ENCODE measurements at places on chromosomes 7 and 10.
A peak's percentile ranks its signal among the peaks of the same experiment; 100 is the strongest.

DNA sequence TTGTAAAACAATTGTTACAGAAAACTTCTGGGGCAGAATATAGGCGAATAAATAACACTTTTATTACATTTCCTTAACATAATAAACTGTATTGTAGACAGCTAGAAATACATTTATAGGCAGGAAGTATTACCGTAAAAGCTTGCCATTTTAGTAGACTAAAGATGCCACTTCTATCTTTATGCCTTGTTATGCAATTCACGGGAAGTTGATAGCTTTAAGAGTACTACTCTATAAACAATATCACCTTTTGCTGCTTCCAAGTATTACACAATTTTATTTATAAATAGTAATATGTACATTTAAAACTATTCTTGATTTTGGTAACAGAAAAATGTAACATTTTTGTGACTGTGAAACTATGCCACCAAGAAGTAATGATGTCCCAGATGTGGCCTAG, 37.9 kb downstream of the PALS2 start:
- DNase-seq: no peak

- DNase-seq: no peak
These were observed 22.3 kb downstream of the HYAL4 start for GRCh38 chr7:123867225-123867624.

- DNase-seq: no peak
These were observed 100.3 kb downstream of the CTBP2 start for GRCh38 chr10:125060026-125060425.

DNA sequence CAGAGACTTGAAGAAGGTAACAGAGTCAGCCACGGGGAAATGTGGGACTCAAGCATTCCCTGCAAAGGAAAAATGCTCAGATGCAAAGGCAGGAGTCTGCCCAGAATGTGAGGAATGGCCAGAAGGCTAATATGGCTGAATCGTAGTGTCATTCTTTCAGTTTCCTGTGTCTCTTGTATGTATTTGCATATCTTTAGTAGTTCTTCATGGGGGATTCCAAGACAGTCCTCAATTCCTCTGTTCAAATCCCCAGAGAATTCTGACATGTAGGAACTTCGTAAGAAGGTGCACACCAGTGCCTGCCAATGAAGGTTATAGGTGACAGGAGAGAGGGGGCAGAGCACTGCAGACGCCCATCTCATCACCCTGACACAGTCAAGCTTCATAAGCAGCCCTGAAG, 154.4 kb downstream of the CACNB2 start:
- no peak for DNase-seq

GRCh38 chr7:105685161-105685560, 103.9 kb upstream of the EFCAB10 start:
- no peak for DNase-seq

- no peak for DNase-seq
These were observed 88.0 kb upstream of the INSIG1 start for GRCh38 chr7:155209478-155210319.

DNA sequence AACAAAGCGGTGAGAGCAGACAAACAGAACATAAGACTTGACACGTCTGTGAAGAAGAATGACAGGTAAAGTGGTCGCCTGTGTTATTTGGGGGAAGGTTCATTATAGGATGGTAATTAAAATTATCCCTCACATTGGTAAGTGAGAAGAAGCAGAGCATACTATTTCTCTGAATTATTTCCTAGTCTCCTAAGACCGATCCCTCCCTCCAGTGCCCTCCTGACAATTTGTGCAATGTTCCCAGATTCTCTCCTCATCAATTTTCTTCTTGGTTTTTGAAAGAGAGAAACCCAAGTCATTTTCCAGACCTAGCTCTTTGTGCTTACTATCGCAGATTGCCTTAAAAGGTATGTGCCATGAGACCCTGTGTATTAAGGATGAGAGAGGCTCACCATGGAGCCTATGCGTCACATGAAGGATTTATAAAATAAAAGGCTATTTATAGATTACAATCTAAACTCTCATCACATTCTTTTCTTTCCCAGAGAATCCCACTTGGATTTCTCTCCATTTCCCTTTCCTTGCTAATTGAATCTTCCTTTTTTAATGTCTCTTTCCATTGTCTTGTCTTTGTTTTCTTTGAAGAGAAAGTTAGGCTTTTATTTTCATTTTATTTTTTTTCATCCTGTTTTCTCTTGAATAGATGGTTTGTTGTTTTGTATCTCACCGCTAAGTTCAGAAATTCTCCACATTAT, 112.0 kb downstream of the PPP1R3A start:
- peak; percentile 49 for DNase-seq

- DNase-seq: no peak
These were observed 191.4 kb upstream of the SVIL start for GRCh38 chr10:29826221-29826620.

DNA sequence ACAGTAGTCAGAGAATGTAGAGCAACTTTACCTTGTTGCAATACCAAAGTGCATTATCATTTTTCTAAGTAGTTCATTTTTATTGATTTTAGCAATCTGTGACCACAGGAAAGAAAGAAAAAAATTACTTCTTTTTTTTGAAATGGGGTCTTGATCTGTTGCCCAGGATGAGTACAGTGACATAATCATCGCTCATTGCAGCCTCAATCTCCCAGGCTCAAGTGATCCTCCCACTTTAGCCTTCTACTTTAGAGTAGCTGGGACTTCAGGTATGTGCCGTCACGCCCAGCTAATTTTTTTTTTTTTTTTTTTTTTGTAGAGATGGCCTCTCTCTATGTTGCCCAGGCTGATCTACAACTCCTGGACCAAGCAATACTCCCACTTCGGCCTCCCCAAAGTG, 11.4 kb upstream of the OAT start:
- DNase-seq: no peak

- no peak for DNase-seq
These were observed 76.4 kb upstream of the MAGI2 start for GRCh38 chr7:79529881-79530235.

- DNase-seq: no peak
These were observed 33.9 kb downstream of the PAX2 start for GRCh38 chr10:100779329-100779728.

- DNase-seq: peak; percentile 38
These were observed 30.6 kb upstream of the GALNTL5 start for GRCh38 chr7:151925446-151926335.

DNA sequence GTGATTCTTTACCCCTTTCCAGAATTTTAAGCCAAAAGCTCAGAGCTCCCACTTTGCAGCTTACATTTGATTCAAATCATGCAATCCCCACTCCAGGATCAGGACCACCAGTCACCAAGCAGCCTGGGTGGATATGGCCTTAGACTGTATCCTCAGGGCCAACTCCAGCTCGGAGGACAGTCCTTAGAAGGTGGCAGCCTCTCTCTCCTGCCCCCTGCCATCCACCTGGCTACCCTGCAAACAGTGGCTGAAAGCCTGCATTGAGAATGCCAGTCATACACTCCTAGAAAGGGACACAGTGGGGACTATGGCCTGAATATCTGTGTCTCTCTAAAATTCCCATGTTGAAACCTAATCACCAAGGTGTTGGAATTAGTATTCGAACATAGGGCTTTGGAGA, 50.0 kb upstream of the KCNMA1 start:
- DNase-seq: no peak

DNA sequence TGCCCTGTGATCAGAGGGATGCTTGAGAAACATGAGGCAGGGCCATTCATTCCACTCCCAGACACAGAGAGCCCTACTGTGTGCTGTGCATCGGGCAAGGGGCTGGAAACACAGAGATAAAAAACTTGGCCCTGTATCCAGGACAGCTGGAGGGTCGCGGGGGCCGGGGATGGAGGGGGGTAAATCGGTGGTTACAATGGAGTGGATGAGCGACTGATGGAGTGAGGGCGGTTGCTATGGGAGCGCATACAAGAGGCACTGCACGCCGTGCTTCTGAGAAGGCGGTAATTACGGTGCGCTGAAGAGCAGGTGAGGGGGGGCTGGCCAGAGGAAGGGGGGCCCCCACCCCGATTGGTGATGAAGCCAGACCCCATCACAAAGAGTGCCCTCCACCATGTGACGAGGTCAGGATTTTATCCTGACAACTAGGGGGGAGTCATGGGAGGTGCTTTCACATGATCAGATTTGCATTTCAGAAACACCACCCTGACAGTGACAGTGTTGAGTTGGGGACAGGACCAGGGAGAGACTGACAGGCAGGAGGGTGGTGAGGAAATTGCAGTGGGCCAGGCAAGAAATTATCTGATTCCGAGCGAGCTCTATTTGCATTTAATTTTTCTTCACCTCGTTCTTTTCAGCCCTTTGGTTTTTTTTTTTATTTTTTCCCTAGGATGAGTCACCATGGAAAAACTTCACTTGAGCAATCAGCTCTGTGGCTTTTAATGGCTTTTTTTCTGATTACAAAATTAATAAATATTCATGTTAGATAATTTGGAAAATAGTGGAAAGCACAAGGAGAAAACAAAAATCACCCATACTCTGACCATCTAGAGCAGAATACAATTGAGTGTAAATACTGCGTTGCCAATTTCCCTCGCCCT, 7.8 kb downstream of the CPA5 start:
- DNase-seq: no peak

DNA sequence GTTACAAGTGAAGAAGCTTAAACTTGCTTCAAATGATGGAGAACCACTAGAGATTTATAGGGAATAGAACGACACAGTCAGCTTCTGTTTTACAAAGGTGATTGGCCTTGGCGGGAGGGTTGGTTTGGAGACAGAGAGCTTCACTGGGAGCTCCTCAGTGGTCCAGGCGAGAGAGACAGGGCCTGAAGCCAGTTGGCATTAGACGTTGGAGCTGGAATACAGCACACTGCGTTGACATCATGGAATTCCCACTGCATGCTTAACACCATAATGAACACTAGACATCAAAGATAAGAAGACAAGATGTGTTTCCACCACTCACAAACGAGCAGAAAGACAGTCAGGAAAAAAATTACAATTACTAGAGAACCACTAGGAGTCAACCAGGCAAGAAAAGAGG, 67.8 kb downstream of the TBXAS1 start:
- DNase-seq: no peak

GRCh38 chr7:2666588-2667250, 21.3 kb upstream of the AMZ1 start:
- DNase-seq: no peak

GRCh38 chr10:14774797-14775196, at the start of gene FAM107B:
FAM107B (minus strand) TSS chr10:14774897; CDS start chr10:14774663, 234 bp downstream.
- DNase-seq: no peak

- DNase-seq: no peak
These were observed 3.0 kb upstream of the DNAAF5 start for GRCh38 chr7:723541-723940.

DNA sequence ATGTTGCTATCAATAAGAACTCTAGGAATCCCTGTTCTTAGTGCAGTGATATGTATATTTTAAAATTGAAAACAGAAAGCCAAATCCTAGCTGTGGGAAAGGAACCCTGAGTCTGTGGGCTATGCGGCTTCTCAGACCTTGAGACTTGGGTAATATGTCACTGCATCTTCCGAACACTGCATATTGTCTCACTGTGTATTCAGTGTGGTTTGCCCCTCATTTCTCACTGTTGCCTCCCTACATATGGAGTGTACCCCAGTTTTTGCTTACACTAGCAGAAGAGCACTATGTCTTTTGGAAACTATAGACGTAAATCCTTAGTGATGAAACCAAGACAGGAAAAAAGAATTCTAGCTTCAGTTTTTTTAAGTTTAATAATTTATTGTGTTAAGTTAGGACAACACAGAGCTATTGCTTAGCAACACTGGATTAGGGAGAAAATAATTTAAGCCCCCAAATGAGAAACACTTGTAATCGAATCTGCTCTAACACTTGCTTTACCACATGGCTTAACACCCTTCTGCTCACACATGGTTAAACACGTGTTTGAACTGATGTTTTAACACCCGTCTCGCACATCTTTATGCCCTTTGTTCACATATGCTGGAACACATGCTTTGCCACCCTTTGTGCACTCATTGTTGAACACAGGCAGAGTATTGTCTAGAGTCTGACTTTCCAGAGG, 251.3 kb downstream of the VTI1A start:
- no peak for DNase-seq

DNA sequence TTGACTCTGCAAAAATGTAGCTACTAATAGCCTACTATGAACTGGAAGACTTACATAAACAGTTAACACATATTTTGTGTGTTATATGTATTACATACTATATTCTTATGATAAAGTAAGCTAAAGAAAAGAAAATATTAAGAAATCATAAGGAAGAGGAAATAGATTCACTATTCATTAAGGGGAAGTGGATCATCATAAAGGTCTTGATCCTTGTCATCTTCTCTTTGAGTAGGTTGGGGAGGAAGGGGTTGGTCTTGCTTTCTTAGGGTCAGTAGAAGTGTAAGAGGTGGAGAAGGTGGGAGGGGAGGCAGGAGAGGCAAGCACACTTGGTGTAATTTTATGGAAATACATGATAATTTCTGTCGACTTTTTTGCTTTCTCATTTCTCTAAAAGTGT, 81.3 kb downstream of the NAMPT start:
- no peak for DNase-seq

DNA sequence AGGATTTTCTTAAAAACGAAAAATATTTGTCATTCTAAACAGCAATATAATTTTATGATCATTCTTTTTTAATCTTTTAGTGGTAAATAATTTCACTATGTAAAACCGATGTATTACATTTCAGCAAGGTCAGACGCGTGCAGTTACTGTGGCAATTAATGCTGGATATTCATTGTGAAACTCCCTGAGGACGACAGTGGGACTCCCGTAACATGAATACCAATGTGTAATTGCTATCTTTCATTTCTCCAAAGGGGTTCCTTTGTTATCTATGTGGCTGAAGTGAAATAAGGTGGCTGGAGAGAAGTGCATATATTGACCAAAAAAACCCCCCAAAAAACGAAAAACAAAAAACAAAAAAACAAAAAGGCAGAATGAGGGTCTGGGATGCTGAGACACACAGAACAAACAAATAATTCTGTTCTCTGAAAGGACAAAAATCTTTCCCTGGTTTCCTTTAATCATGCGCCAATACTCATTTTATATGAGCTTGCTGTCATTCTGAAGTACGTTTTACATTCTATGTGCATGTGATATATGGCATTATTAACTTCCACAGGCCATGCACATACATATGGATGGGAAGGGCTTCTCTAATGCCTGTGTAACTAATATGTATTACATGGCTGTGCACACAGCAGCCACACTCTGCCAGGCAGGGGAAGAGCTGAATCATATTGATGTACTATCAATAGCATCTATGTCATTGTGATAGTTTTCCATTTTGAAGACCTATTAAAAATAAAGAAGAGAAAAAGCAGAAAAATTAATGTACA, 161.4 kb downstream of the RAPGEF5 start:
- no peak for DNase-seq

- no peak for DNase-seq
These were observed 449.9 kb upstream of the ANKRD30A start for GRCh38 chr10:36675458-36675880.

- DNase-seq: no peak
These were observed 18.4 kb downstream of the TMEM273 start for GRCh38 chr10:49169776-49170175.

GRCh38 chr7:26457696-26458327, 166.2 kb downstream of the SNX10 start:
- DNase-seq: no peak

DNA sequence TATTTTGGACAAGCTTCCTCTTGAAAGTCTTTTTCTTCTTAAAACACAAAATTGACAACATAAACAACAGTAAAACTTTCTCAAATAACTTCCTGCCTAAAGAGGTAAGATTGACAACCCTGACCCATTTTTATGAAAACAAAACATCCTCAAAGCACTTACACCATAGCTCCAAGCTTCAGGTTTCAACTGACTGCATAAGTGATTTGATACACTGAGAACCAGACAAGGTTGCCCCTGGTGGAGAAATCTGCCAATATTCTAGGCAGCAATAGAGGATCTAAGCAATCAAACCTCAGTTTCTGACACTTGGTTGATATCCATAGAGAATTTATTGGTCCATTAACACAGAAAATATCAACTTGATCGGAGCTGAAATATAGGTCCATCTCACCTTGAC, 147.8 kb downstream of the ELAPOR2 start:
- DNase-seq: no peak

Measured in brain pericyte (primary cell).